Endothelial cell of umbilical vein (primary cell): ENCODE measurements at places on chromosomes 1 and 21. TPM values are rescaled to one million over a fixed set of nuclear protein-coding genes. Genes with fewer than 3 reads are reported as not detected.

DNA sequence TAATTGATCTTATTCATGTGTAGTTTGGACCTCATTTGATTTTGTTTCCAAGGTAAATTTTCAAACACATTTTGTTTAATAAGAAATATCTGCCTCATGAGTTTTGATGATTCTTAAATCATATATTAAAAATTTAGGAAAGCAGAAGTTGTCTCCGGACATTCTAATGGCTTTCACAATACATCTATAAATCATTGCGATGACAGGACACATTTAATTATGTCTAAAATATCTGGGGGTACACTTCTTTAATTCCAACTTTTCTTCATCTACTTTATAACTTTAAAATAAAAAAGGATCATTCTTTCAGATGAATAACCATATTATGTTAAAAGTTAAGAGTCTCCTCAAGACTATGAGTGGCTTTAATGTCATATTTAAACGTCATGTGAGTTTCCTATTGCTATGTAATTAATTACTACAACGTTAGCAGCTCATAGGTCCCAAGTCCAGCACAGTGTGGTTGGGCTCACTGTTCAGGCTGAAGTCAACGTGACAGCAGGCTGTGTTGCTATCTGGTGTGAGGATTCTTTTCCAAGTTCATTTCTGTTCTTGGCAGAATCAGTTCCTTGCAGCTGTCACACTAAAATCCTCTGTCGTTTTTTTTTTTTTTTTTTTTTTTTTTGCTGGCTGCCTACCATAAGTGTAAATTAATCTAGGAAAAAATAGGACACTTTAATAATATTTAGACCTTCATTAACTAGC lies 893.5 kb downstream of the LTN1 start:
- H3K27me3 ChIP-seq, result no peaks in the 10 kb centered on the region
- no peaks in the 10 kb centered on the region for H3K36me3 ChIP-seq
- H3K4me3 ChIP-seq, result no peak overlapping the region
- H3K27ac ChIP-seq, result no peak overlapping the region
- no peak for DNase-seq

DNA sequence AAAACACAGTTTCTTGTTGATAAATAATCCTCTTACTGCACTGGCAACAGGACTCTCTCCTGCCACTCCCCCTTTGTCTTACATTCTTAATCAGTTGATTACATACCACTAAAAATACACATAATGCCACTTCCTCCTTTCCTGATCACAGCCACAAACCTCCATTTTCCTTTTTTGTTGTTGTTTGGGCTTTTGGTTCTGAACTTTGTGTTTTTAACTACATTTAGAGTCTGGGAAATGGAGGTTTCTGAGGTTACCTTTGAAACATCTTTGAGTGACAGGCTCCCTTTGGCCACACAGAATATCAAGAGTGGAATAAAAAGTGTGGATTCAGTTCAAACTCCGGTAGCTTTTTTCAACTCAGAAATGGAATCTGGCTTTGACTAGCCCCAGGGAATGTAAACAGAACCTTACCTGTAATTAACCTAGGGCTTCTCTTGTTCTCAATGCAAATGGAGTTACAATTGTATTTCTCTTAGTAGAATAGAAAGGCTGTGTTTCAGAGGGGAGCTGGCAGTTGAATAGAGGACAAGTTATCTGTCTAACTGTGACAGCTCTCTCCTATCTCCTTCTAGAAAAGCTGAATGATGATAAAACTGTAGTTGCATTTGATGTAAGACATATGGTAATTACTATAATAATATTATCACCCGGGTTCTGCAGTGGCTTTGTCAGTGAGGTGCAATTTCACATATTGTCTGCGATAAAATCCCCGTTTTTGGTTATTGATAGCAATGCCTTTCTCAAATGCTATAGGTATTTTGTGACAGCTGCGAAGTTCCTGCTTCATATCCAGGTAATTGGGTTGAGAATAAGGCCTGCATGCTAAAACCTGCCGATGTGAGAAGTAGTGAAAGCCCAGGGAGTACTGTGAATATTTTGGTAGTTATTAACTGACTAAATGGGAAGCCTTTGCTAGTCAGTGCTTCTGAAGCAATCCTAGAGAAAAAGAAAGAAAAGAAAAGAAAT lies 66.9 kb downstream of the ST6GALNAC5 start:
- no peaks in the 10 kb centered on the region for H3K27me3 ChIP-seq
- H3K27ac ChIP-seq, result no peak overlapping the region
- no peak overlapping the region for H3K4me3 ChIP-seq
- no peaks in the 10 kb centered on the region for H3K36me3 ChIP-seq

GRCh38 chr1:158978730-158979129 lies 31.0 kb upstream of the IFI16 start:
- no peak overlapping the region for H3K4me3 ChIP-seq
- H3K4me1 ChIP-seq, result no peaks in the 10 kb centered on the region

C1orf116 gene
- 0.07 TPM in 1 of 2 replicates, not detected in the other for total RNA-seq

DNA sequence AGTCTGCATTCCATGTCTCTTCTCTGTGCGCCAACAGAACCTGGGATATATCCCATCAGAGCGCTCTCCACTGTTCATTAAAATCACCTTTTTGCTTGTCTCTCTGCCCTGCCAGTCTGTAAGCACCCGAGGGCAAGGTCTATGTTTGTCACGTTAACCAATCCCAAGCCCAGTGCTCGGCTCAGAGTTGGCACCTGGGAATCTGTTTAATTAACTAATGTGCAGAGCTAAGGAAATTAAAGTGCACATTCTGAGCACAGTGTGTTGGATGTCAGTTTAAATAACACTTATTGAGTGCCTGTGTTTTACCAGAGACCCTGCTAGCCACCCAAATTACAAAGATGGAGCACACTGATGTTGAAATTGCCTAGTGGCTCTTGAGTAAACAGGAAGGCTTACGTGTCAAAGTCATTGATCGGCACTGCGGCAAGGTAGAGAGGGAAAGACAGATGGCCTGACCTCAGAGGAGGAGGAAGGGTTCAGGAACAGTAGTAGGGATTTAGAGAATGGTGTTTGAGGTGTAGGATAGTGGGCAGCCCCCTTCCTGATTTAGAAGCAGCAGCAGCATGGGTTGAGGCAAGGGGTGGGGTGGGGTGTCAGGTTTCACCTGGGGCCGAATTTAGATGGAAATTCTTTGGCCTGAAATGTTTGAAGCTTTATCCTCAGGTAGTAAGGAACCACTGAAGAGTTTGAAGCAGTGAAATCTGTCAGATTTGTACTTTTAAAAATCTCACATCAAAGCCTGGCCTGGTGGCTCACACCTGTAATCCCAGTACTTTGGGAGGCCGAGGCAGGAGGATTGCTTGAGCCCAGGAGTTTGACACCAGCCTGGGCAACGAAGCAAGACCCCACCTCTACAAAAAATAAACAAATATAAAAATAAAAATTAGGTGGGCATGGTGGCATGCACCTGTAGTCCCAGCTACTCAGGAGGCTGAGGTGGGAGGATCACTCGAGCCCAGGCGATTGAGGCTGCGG lies 7.7 kb downstream of the ARMH1 start:
- H3K4me1 ChIP-seq, result peaks cover under 1% of the 10 kb centered on the region
- no peak overlapping the region for H3K4me3 ChIP-seq
- no peak for DNase-seq
- no peak overlapping the region for H3K27ac ChIP-seq
- H3K36me3 ChIP-seq, result no peaks in the 10 kb centered on the region

DMBX1 gene
- total RNA-seq, result not detected in 2 replicates

DNA sequence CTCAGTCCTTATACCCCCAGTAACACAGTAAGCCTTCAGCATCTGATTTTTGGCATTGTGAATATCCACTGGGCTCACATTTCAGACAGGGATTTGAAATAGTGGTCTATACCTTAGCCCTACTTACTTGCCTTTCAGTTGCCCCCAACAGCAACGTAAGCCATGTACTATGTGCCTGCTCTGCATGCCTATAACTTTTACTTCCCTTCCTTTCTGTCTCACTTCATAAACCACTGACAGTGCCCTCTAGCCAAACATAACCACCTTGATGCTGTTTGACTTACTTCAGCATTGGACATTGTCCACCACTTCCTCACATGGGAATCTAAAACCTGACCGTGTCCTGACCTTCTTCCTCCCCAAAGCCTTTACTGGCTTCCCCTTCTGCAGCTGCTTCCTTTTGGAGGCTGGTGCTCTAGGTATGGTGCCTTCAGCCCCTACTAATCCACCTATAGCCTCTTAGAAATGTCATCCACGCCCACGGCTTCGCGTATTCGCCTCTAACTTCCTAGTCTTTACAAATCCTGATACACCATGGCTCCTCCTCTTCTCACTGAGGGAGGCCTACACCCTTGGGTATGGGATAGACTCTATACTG lies 3.6 kb upstream of the ZNF672 start:
- no peaks in the 10 kb centered on the region for H3K27me3 ChIP-seq
- no peak overlapping the region for H3K4me3 ChIP-seq
- H3K4me1 ChIP-seq, result peaks cover 14% of the 10 kb centered on the region
- H3K27ac ChIP-seq, result no peak overlapping the region
- no peak for DNase-seq
- H3K36me3 ChIP-seq, result no peaks in the 10 kb centered on the region

DNA sequence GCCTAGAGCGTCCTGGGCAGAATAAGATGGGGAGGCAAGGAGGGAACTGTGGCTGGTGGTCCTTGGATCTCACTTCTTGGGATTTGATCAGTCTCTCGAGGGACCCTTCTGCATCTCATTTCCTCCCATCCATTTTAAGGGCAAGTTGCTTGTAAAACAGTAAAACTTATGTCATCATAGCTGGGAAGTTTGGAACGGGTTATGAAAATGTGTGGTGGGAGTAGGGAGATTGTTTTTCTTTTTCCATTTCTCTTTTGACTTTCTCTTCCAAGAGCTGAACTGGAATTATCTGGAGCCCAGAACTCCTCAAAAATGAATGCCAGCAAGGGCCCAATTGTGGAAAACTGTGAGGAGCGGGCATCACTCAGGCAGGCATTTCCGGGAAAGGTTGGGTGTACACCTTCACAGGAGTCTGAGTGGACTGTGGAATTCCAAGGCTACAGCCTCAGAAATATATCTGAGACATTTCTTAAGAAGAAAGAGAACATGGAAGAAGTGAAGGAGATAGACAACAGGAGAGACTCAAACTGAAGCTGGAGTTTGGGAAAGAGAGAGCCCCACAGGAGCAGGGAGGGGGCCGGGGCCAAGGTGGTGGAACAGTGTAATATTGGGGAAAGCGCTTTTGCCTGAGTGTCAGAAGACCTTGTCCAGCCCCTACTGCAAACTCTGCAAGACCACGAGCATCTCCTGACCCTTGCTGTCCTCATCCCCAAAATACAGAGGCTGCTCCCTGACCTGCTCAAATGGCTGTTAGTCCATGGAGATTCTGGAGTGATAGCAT lies 185.1 kb downstream of the FOXD2 start:
- no peaks in the 10 kb centered on the region for H3K4me1 ChIP-seq
- H3K27me3 ChIP-seq, result peaks cover 2% of the 10 kb centered on the region
- H3K4me3 ChIP-seq, result no peak overlapping the region
- H3K27ac ChIP-seq, result no peak overlapping the region

S100B gene
- not detected in 2 replicates for total RNA-seq

GRCh38 chr1:36285443-36286101 lies 20.6 kb upstream of the SH3D21 start:
- H3K27ac ChIP-seq, result no peak overlapping the region
- no peaks in the 10 kb centered on the region for H3K27me3 ChIP-seq
- no peaks in the 10 kb centered on the region for H3K4me1 ChIP-seq
- peaks cover 39% of the 10 kb centered on the region for H3K36me3 ChIP-seq

CRB1 gene
- total RNA-seq, result not detected in 2 replicates

GRCh38 chr1:144551543-144552424 lies 40.9 kb upstream of the PPIAL4F start:
- no peaks in the 10 kb centered on the region for H3K36me3 ChIP-seq
- DNase-seq, result peak; percentile 77
- peaks cover 9% of the 10 kb centered on the region for H3K4me1 ChIP-seq

PODN gene
- 1.5 and 2.0 TPM in 2 replicates for total RNA-seq

DNA sequence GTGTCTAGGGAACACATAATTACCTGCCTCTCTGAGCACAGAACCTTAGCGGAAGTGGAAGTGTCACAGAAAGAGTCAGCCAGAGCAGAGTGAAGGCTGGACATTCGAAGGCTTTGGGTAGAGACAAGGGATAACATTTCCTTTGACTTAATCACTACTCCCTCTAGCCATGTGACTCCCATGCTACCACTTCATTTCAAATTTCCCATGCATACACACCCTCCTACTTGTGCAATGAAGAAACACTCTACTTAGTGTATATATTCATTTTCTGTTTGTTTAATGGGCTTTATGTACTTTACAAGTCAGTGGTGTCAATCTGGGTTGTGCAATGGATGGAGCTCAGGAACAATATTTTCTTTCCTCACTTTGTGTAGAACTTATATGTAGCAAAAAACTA lies 6.9 kb downstream of the ANKRD35 start:
- no peaks in the 10 kb centered on the region for H3K4me1 ChIP-seq
- peaks cover 3% of the 10 kb centered on the region for H3K27me3 ChIP-seq
- no peak overlapping the region for H3K4me3 ChIP-seq

DNA sequence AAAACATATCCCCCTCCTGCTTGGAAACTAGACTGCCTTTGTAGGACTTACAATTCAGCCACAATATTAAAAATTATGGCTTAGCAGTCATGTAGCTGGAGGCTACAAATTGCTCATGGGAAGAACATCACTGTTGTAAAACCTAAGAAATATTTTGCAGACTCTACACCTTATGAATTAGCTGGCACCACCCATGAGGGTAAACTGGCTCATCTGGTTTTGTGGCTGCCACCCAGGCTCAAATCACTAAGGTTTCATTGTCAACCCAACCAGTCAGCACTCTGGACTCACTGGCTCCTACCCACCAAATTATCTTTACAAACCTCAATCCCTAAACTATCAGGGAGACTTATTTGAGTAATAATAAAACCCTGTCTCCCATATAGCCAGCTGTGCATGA lies 100.7 kb upstream of the OLFM3 start:
- no peaks in the 10 kb centered on the region for H3K36me3 ChIP-seq
- no peak overlapping the region for H3K4me3 ChIP-seq
- no peak overlapping the region for H3K27ac ChIP-seq
- H3K27me3 ChIP-seq, result no peaks in the 10 kb centered on the region
- H3K4me1 ChIP-seq, result no peaks in the 10 kb centered on the region

RPE65 gene
- not detected in 2 replicates for total RNA-seq

- no peak overlapping the region for H3K4me3 ChIP-seq
- no peaks in the 10 kb centered on the region for H3K36me3 ChIP-seq
- H3K4me1 ChIP-seq, result no peaks in the 10 kb centered on the region
- H3K27ac ChIP-seq, result no peak overlapping the region
- no peak for DNase-seq
- H3K27me3 ChIP-seq, result no peaks in the 10 kb centered on the region
Measured at GRCh38 chr1:41530411-41530810, 45.9 kb upstream of the EDN2 start.
